GM12892 (cell line): ENCODE measurements at places on chromosomes 7 and 10.

DNA sequence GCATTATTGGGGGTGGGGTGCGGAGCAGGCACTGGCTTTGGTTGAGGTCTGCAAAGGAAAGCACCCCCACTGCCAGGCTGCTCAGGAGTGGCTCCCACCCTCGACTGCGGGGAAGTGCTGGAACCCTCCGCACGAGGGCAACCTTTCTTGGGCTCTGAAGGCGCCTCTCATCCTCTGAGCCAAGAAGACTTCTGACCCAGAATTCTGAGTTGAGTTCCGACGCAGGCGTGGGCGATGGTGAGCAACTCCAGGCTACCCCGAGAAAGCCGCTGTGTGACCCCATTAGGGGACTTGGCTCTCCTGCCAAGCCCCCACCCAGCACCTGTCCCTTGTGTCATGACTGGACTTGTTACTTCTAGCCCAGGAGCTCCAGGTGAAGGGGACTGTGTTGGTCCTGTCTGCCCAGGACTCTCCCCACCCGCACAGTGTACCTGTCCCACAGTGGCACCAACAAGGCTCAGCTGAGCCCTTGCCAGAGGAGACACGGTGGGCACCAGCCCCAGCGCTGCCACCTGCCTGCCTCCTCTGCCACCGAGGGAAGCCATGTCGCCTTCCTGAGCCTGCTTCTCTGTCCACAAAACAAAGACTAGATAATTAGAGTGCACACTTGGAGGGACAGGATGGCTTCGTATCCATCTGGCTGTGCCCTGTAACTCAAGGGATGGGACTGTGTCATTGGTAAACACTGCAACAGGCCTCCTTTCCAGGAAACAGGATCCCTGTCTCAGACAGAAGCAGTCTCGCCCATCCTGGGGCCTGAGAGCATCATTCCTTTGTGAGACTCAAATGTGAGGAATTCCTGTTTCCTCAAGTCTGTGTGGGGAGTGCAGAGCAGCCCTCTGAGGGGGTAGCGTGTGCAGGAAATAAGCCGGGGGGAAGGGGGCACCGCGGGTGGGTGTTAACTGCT, 128.8 kb downstream of the LHPP start:
- no peak for DNase-seq

- DNase-seq = no peak
Measured at GRCh38 chr7:8037151-8037550, 68.6 kb downstream of the GLCCI1 start.

- no peak for DNase-seq
Measured at GRCh38 chr7:12630513-12630819, 57.0 kb upstream of the ARL4A start.

- no peak for DNase-seq
Measured at GRCh38 chr7:28346676-28347363, 65.5 kb upstream of the CREB5 start.

GRCh38 chr10:128062881-128063563, 63.2 kb downstream of the MKI67 start:
- DNase-seq = no peak

DNA sequence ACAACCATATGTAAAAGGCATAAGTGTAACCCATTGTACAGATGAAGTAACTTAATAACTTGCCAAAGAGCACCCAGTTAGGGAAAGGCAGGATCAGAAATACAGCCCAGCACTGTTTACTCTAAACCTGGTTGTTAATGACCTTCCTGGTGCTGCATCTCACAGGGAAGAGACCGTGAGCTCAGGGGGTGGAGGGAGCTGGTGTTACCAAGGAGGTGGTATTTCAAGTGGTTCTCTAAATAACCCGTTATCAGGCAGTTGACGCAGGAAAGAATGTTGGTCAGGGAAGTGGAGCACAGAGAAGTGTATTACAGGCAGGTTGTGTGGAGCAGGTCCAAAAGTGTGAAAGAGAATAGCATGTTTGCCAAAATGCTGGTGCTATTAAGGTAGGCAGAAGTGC, 4.4 kb upstream of the ST7 start:
- no peak for DNase-seq

- no peak for DNase-seq
Measured at GRCh38 chr10:75902816-75903215, 471.4 kb downstream of the LRMDA start.

DNA sequence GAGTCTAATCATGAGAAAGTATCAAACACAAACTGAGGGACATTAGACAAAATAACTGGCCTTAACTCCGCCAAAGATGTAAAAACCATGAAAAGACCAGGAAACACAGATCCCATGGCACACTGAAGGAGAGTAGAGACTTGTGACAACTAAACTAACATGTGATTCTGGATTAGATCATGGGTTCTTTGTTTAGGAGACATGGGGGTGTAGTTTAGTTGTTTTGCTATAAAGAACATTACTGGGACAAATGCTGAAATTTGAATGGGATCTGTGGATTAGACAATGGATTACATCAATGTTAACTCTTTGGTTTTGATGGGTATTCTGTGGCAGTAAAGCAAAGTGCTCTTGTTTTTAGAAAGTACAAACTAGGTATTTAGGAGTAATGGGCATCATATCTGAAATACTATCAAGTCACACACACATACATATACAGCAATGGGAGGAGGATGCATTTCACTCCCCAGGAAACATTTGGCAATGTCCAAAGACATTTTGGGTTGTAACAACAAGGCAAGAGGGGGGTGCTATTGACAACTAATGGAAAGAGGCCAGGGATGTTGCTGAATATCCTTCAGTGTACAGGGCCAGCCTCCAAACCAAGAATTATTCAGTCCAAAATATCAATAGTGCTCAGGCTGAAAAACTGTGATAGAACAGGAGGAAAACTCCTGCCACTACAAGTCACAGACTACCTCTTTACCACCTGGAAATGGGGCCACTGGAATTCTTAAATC, 32.4 kb downstream of the WAPL start:
- DNase-seq = no peak

- DNase-seq = no peak
Measured at GRCh38 chr7:73431041-73431835, 2.3 kb upstream of the FZD9 start.

- DNase-seq = no peak
Measured at GRCh38 chr10:76998451-76998850, 639.2 kb downstream of the KCNMA1 start.

DNA sequence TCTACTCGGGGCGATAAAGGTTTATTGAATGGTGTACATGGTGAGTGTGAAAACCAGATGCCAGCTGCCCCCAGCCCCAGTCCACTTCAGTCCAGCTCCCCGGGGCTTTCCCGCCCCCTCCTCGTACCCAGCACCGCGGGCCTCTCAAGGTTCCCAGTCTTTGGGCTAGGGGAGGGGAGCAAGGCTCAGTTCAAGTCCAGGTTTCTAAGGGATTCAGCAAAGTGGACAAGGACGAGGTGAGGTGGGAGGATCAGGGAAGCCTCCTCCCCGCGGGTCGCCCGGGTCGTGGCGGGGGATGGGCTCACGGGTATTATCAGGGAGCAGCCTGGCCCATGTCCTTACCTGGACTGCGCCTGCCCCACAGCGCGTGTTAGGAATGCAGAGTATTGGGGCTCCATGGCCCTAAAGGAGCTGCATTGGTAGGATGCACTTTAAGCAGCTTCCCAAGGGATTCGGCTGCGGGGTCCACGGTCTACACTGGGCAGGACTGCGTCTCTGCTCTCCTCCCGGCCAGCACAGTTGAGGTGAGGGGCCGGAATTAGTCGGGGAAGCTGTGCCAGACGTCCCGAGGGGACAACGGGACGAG, 541 bp upstream of the PFKFB3 start:
- DNase-seq = no peak

- no peak for DNase-seq
Measured at GRCh38 chr10:72218325-72218724, 2.2 kb upstream of the ASCC1 start.

DNA sequence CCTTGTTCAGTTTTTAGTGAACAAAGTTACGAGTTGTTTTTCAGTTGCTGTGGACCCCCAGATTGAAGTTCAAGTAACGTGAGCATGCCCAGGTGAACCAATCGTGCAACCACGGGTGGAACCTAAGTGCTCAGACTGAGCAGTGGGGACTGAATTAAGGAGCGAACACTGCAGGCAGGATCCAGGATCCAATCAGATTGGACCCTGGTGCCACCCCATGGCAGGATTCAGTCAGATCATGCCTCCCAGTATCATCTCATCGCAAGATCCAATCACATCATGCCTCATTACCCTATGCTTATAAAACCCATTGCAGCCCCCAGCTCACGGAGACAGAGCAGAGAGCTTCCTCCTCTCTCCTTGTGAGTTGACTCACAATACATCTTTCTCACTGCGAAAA, 80.9 kb downstream of the PFKFB3 start:
- DNase-seq = no peak

- DNase-seq = no peak
Measured at GRCh38 chr10:78139341-78139740, 105.7 kb downstream of the RPS24 start.

GRCh38 chr7:47493976-47494911, 87.7 kb downstream of the TNS3 start:
- DNase-seq = no peak

- DNase-seq = no peak
Measured at GRCh38 chr10:59173414-59173813, 3.0 kb upstream of the PHYHIPL start.

GRCh38 chr7:50560865-50561351, 4.3 kb downstream of the DDC start:
- no peak for DNase-seq

DNA sequence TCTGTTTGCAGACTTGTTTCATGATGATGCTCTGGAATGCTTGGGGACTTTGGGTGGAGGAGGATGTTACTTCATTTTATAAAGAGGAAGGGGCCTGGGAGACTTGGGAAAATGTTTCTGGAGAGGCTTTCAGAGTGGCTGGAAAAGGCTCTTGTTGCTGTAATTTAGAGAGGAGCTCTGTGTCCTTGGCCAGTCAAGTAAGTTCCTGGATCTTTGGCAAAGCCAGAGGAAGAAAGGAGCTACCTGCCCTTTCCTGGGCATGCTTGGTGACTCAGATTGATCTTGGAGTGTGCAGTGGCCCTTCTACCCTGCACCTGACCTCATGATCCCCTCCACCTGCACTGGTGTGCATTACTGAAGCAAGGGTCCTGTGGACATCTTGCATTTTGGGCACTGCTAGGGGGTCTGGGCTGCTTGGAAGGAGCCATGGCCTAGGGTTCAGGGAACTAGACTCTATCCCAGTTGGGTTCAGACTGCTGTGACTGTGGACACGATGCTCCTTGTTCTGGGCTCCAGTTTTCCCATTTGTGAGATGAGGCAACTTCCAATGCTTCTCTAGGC, 56.1 kb downstream of the ADCYAP1R1 start:
- no peak for DNase-seq

- no peak for DNase-seq
Measured at GRCh38 chr10:86871563-86872183, 85.7 kb downstream of the MMRN2 start.

DNA sequence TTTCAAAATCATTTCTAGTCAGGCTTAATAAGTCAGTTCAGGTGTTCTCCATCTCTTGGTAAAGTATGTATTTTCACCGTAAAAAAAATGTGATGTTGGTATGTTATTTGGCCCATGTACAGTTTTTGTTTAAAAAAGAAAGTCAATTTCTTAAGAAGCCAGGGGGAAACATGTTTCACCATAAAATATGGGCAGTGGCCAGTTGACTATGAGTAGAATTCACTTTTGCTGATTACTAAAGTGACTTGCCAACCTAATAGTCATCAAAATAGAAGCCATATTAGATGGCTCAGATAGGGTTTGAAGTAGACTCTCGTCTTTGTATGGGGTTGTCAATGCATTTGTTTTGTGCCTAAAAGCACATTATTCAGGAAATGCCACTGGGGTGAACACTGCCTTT, 266.3 kb downstream of the BICC1 start:
- no peak for DNase-seq

DNA sequence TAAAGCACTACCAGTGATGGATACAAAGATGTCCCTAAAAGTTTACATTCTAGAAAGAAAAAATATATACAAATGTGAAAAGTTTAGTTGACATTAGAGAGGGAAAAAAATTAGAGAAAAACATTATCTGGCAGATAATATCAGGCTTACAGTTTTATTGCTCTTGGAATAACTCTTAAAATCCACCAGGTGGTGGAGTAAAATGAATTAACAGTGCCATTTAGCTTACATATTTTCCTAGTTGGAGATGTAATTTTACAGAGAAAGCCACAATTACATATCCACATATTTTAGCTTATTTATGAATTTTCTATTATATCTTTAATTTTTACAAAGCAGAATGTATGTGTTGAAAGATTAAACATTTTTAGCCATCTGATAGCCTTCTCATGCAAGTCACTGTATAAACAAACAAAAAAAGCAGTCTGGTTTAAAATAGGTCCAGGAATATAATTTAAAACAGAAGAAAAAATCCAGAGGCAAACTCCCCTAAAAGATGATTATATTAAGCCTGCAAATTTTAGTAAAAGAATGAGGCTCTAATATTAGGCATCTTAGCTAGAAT, 6.5 kb downstream of the CABCOCO1 start:
- DNase-seq = no peak

DNA sequence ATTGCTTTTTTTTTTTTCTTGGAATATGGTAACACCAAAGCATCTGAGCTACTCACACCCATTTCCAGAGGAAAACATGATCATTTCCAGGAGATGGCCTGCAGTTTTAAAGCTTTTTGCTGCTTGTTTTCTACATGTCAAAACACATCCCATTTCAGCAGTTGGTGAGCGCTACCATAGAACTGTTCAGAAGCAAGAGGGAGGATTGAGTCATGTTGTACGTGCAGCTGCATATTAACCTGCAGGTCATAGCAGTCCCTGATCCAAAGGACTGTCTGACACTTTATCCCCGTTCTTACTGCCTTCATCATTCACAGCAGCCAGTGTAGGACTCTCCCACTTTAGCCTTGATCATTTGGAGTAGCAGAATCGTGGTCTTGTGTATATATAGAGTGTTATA, 124.6 kb downstream of the AUTS2 start:
- no peak for DNase-seq

DNA sequence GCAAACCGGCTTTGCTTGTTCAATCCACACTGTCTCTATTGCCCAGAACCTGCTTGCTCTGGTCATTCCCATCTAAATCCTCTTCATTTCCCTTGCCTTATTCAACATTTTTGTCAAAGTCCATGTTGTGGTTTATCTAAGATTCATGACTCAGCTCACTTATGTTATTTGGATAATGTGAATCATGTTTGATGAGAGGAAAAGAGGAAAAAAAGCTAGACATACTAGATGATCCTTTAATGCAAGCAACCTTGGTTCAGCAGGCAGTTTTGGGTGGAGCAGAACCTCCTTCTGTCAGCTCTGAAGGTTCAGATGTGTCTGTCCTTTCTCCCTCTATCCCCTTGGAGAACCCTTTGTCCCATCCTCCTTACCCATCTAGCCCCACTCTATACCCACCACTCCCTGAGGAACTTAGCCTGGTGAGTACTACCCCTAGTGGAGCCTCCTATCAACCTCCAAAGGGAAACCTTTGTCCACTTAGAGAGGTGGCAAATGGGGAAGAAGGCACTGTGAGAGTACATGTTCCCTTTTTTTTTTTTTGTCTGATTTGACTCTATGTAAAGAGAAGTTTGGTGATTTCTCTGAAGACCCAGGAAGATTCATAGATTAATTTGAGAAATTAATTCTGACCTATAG, 2.1 kb upstream of the SAMD9L start:
- DNase-seq = no peak

DNA sequence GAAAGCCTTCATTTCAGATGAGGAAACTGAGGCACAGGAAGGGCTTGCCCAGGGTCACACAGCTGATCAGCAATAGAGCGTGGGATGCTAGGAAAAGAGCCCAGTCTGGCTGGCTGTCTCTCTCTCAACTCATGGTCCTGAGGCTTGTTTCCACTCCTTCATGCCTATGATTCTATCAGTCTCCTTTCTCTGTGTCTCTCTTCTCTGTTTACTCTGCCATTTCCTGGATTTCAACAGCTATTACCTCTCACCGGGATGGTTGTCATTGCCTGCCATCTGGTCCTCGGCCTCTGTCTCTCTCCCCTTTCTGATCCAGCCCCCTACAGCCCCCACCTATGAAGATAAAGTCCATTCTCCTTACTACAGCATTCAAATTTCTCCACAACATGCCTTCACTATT, 93.3 kb upstream of the AGBL3 start:
- no peak for DNase-seq
